ENCODE measurements at places on chromosomes 5 and 9.

DNA sequence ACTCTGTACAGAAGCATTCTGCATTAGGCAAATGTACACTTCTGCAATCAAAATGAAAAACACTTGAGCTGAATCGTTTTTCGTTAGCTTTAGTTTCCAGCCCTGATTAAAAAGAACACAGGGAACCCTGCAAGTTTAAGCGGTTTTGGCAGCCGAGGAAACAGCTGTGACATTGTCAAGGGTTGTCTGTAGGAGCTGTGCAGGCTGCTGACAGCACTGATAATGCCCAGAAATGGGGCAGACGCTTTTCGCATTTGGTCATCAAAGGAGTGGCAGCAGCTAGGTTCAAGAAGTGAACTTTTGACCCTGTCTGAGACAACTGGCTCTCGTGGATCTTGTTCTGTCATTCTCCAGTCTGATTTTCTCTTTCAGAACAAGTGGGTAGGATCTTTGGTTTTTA, 165.6 kb upstream of the CCDC152 start:
- no peak for DNase-seq

DNA sequence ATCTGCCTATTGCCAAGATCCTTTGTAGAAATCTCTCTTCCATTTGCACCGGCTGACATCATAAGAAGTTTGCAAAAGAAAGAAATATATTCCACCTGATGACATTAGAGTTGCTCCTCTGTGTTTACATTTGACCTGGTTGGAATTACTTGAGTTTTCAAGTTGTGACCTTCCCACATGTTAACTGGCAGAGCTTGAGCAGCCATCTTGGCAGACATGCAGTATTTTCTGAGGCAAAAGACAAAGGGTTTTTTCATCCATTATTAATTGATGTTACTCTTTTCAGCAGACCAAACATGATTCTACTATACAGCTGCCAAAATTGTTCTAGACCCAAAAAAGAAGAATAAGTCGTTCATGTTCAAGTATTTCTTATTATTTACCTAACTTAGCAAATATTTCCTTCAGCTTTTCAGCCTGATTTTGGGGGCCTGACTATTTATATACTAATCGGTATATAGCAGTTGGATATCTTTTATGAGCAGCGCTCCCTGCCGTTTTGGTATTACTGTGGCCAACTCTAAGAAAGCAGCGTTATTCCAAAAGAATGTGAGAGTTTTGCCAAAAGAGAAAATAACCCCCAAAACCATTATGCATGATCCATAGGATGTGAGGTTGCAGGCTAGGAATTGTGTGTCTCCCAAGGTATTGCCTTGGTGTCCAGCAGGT, 212.9 kb downstream of the PBX3 start:
- DNase-seq = no peak

DNA sequence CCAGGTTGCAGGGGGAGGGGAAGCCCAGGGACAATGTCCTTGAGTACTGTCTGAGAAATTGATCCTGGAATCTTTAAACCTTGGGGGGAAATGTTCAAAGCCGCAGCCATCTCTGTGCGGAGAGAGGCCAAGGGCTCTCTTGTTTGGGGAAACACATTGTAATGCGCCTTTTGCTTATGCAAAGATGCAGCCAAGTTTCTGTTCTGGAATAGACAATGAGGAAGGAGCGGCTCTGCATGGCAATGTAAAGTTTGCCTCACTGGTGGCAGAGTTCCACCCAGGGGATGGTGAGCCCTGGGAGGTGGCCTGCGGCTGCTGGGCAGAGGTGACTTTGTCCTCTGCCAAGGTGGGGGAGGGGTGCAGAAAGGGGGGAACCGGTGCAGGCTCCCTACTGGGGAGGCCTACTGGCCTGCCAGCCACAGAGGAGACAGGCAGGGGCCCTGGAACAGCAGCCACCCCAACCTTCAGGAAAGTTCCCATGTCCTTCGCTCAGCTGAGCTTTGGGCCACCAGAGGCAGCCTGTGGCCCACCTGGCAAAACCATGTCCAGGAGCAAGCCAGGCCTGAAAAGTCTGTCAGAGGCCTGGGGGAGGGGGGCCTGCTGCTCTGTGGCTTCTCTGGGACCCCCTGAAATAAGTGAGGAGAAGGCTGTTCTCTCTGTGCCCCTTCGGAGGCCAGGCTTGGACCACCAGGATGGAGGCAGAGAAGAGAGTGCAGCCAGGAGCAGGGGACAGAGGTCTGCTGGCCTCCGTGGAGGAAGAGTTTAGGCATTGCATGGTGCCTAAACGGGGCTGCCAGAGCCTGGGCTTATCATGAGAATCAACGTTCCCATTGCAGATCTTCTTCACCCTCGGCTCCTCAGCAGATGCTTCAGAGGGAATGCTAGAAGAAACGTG, 127.8 kb downstream of the ZNF354C start:
- DNase-seq = no peak

DNA sequence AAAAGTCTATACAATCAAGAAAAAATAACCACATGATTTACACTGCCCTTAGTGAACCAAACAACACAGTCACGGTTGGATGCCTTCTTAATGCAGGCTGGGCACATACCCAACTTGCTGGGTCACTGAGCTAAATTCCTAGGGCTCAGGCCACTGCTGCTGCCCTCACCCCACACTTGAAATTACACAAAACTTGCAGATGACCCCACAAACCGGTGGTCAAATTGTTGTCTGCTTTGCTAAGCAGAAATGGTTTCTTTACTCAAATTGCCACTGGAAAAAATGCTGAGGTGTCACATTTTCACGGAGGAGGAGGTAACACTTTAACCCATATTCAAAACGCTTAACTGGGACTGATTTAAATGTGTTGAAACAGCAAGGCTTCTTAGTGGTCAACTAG, 62.4 kb downstream of the HMHB1 start:
- DNase-seq = no peak

Data from body of pancreas (tissue), 4 donors.